ENCODE measurements at places on chromosomes 3 and 15. TPM values are rescaled to one million over a fixed set of nuclear protein-coding genes. Genes with fewer than 3 reads are reported as not detected.

Gene POPDC2
- 53.2 TPM for total RNA-seq

Gene CCDC39
- not detected for total RNA-seq

Gene PIF1
- 6.0 TPM for total RNA-seq

Gene TMC3
- 0.06 TPM for total RNA-seq

Gene MYD88
- total RNA-seq = 35.2 TPM

Gene GDPGP1
- total RNA-seq = 12.6 TPM

Gene CPA3
- total RNA-seq = 46.6 TPM

Gene SLC24A5
- not detected for total RNA-seq

Gene CPLX3
- total RNA-seq = not detected

Gene FGD5
- 62.5 TPM for total RNA-seq

Gene ZNF619
- 10.4 TPM for total RNA-seq

Gene C3orf52
- total RNA-seq = 24.3 TPM

Gene SYNPR
- not detected for total RNA-seq

Gene INSYN1
- 13.8 TPM for total RNA-seq

Gene REC114
- total RNA-seq = not detected

Gene GOLGA6A
- total RNA-seq = not detected

Gene SKOR1
- 0.43 TPM for total RNA-seq

Gene DNASE1L3
- 2.3 TPM for total RNA-seq

Gene CCRL2
- total RNA-seq = 9.1 TPM

Gene COL6A5
- total RNA-seq = not detected

Gene KCNAB1
- 1.6 TPM for total RNA-seq

Gene C3orf22
- not detected for total RNA-seq

Gene KNL1
- total RNA-seq = 2.3 TPM

Gene TMIE
- total RNA-seq = 0.29 TPM
